ENCODE measurements at places on chromosomes 12 and 14. TPM values are rescaled to one million over a fixed set of nuclear protein-coding genes. Genes with fewer than 3 reads are reported as not detected.

The SLC6A13 gene
- total RNA-seq = not detected

The KLHDC1 gene
- total RNA-seq = 0.96 TPM

The CLMN gene
- 1.1 TPM for total RNA-seq

The PLA2G1B gene
- total RNA-seq = not detected

The RASSF9 gene
- total RNA-seq = not detected

The KLRC2 gene
- total RNA-seq = not detected

The PLEKHD1 gene
- total RNA-seq = 0.12 TPM

GRCh38 chr14:52119030-52119429, 50.2 kb upstream of the NID2 start:
- no peaks in the 10 kb centered on the region for H3K36me3 ChIP-seq
- no peaks in the 10 kb centered on the region for H3K4me1 ChIP-seq
- H3K27me3 ChIP-seq = peaks cover 27% of the 10 kb centered on the region
- H3K4me3 ChIP-seq = no peak overlapping the region

- H3K4me3 ChIP-seq = no peak overlapping the region
- no peak overlapping the region for H3K27ac ChIP-seq
- peaks cover 6% of the 10 kb centered on the region for H3K4me1 ChIP-seq
These were observed 34.2 kb upstream of the PPP1R13B start for GRCh38 chr14:103881268-103882201.

DNA sequence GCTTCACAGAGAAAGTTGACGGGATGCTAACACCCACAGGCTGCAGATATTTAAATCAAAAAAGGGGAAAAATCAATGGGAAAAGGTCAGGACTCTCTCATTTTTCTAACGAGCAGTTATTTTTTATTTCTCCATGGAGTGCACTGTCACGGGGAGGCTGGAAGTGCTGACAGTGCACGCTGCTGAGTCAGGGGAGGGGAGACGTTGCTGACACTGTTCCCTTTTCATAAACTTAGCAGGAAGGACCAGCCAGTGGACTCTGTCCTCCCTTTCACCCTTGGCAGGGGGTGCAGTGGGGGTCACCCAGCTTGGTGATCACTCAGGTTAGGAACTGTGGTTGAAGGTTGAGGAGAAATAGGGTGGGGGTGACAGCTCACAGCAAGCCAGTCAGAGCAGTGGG, 65.6 kb upstream of the FUT8 start:
- H3K4me3 ChIP-seq = peak overlapping the region; percentile 28
- peak overlapping the region; percentile 32 for H3K27ac ChIP-seq
- H3K27me3 ChIP-seq = no peaks in the 10 kb centered on the region
- DNase-seq = no peak
- H3K36me3 ChIP-seq = peaks cover 53% of the 10 kb centered on the region

GRCh38 chr12:10385166-10385613, 4.7 kb downstream of the KLRK1 start:
- H3K36me3 ChIP-seq = no peaks in the 10 kb centered on the region
- DNase-seq = no peak
- H3K27ac ChIP-seq = no peak overlapping the region
- no peak overlapping the region for H3K4me3 ChIP-seq
- no peaks in the 10 kb centered on the region for H3K4me1 ChIP-seq

DNA sequence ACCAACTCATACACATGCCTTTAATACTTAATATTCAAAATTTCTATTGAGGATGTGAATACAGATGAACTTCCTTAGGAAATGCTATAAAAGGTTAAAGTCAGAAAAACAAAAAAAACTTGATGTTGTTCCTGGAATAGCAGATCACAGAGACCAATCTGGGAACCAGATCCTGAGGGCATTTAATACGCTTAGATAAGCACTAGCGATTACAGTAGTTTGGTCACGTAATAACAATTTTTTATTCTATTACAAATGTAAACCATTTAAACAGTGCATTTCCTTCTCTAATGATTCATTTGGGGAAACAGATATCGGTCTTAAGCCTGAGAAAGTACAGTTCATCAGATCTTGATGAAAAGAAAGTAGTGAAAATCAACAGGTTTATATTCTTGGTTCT, 30.8 kb upstream of the ABCC9 start:
- DNase-seq = no peak
- H3K4me3 ChIP-seq = no peak overlapping the region
- H3K27me3 ChIP-seq = peaks cover 7% of the 10 kb centered on the region
- no peak overlapping the region for H3K27ac ChIP-seq

GRCh38 chr14:23573384-23574015, 5.1 kb downstream of the JPH4 start:
- no peak for DNase-seq
- no peak overlapping the region for H3K4me3 ChIP-seq
- H3K4me1 ChIP-seq = peaks cover 25% of the 10 kb centered on the region
- peaks cover 35% of the 10 kb centered on the region for H3K27me3 ChIP-seq
- H3K36me3 ChIP-seq = peaks cover 3% of the 10 kb centered on the region

DNA sequence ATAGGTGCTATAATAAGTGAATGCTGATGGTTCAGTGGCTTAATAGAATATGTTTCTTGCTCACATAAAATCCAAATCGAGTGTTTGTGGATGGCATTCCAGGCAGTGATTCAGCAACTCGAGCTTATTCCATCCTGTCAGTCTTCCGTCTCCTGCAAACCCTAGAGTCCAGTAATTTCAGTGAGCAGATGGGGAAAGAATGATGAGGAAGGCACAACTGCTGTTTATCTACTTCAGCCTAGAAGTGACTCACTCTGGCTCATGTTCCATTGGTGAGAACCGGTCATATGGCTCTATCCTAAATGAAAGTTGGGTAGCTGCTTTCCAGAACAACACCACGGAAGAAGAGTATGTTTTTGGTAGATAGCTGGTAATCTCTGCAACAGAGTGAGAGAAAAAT, 421.8 kb upstream of the PDE3A start:
- H3K4me3 ChIP-seq = no peak overlapping the region
- DNase-seq = no peak
- no peaks in the 10 kb centered on the region for H3K27me3 ChIP-seq
- H3K27ac ChIP-seq = no peak overlapping the region
- no peaks in the 10 kb centered on the region for H3K4me1 ChIP-seq

GRCh38 chr12:40566271-40566670, 126.0 kb upstream of the CNTN1 start:
- H3K4me3 ChIP-seq = no peak overlapping the region
- no peaks in the 10 kb centered on the region for H3K4me1 ChIP-seq
- H3K36me3 ChIP-seq = no peaks in the 10 kb centered on the region
- no peak overlapping the region for H3K27ac ChIP-seq
- no peaks in the 10 kb centered on the region for H3K27me3 ChIP-seq
- DNase-seq = no peak

DNA sequence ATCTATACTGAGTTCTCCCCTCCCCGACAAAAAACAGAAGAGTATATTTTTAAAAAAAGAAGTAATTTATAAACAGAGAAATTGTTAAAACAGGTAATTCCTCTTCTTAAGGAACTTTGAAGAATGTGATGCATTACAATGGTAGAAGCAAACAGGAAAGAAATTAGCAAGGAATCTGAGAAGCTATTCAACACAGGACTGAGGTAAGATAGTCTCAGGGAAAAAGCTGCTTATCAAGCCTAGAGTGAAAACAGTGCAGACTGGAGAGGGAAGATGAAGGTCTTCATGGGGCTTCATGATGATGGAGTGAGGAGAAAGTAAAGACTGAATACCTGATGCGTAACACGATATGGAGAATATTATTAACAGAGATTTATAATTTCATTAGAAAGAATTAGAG, 880.0 kb downstream of the SLC16A7 start:
- H3K4me1 ChIP-seq = no peaks in the 10 kb centered on the region
- no peaks in the 10 kb centered on the region for H3K36me3 ChIP-seq
- no peaks in the 10 kb centered on the region for H3K27me3 ChIP-seq
- no peak for DNase-seq

DNA sequence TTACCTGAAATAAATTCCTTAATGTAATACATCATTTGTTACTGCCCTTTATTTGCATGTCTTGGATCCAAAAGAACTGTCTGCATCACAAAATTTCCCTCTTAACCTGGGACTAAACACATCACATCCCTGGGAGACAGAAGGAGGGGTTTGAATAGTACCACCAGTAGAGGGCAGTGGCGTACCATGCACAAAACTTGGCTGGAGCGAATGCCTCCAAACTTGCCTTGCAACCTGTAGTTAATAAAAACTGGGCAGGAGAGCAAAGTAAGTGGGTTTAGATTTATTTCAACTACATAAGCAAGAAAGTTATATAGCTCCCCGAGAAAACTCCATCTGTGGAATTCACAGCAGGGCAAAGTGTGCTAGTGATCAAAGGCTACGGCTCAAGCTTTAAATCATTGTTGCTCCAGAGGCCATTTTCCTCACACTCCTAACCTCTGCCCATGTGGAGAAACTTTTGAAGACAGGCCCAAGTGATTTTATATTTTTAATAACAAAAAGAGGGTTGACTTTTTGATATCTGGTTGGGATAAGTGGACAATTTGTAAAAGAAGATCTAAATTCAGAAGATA, 1176.7 kb upstream of the SEL1L start:
- H3K27ac ChIP-seq = no peak overlapping the region
- H3K36me3 ChIP-seq = no peaks in the 10 kb centered on the region
- no peaks in the 10 kb centered on the region for H3K4me1 ChIP-seq
- no peak overlapping the region for H3K4me3 ChIP-seq

DNA sequence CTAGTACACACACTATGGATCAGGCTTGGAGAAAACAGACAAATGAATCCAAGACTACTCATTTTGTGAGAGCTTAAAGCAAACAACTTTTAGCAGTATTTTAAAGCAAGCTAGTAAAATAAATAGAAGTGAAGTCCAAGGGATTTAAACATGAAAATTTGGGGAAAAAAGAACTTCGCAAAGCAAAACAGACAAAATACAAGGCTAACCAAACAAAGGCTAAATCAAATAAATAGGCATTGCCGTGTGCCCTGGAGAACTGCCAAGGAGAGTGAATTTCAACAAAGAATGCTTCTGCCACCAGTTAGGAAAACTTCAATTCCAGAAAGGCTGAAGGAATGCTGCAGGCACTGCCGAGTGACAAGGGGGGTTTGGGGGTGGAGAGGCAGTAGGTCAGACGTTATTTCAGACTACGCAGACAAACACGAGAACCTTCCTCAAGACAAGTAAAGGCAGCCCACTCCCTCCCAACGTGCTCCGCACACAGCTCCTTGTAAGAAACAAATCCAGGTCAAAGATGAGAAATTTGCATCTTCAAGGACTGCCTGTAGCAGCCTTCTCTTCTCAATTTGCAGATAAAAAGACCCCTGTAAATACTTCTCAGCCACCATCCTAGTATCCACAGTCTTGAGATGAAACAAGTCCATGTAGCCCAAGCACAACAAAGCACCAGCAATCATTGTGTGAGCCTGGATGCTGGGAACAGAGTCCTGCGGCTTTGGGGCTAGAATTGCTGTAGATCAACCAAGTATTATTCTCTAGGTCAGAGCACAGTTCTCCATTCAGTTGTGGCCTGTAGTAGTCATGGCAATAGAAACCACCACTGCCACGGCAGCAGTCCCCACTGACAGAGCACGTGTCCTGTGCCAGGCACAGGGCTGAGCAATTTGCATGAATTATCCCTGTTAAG, 43.3 kb downstream of the EFCAB11 start:
- H3K27me3 ChIP-seq = peaks cover 28% of the 10 kb centered on the region
- H3K4me1 ChIP-seq = no peaks in the 10 kb centered on the region
- no peaks in the 10 kb centered on the region for H3K36me3 ChIP-seq
- no peak overlapping the region for H3K27ac ChIP-seq
- H3K4me3 ChIP-seq = no peak overlapping the region
- no peak for DNase-seq

- no peaks in the 10 kb centered on the region for H3K36me3 ChIP-seq
- peak; percentile 54 for DNase-seq
- peak within 1 kb of the TSS; percentile 80 for H3K27ac ChIP-seq
These were observed at the start of gene GPR135 for GRCh38 chr14:59465316-59466135. Gene GPR135, minus strand, starts transcription at chr14:59465380. Its CDS starts 154 bp downstream, at chr14:59465226.

DNA sequence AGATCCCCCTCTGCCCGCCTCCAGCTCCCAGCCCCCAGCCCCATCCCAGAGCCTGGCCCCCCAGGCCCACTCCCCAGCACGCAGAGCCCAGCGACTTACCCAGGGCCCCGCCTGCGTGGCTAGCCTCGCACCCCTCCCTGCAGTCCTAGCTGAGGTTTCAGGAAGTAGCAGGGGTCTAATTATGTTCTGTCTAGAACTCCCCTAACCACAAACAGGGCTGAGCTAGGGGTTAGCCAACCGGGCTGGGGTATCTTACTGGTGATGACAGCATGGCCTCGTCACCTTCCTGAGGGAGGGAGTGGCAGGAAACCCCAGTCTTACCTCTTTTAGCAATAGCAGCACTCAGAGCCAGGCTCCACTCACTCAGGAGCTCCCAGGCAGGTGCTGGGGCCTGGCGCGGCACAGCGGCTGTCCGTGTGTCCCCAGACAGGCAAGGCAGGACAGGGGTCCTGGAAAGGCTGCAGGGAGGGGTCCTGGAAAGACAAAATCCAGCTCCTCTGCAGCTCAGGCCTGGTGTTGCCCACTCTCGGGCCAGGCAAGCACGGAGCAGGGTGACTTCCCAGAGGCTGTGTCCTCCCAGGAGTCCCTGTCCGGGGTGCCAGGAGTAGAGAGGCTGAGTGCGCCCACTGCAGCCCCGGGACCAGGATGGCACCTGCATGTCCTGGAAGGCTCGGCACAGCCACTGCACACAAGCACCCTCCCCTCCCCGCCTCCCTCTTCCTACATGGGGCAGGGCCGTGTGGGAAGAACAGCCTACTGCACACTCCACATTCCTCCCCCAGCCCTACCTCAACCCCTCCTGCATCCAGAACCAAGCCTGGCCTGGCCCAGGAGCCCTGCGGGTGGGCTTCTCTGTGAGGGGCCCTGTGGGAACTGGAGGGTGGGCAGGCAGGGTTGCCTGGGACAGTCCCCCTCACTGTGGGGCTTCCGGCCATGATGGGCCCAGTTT, at the start of gene GPR132:
Gene GPR132 (minus strand): TSS at position 151 of the 949 bp plus-strand sequence. CDS start 10,010 bp downstream, outside the sequence.
- H3K36me3 ChIP-seq = peaks cover 10% of the 10 kb centered on the region
- H3K4me1 ChIP-seq = peaks cover 59% of the 10 kb centered on the region
- H3K27me3 ChIP-seq = no peaks in the 10 kb centered on the region

- H3K4me1 ChIP-seq = peaks cover 63% of the 10 kb centered on the region
- H3K27me3 ChIP-seq = no peaks in the 10 kb centered on the region
- peak; percentile 72 for DNase-seq
- peak overlapping the region; percentile 97 for H3K27ac ChIP-seq
These were observed 2.3 kb downstream of the DGLUCY start for GRCh38 chr14:91115986-91116770.

- H3K27ac ChIP-seq = no peak overlapping the region
- no peak for DNase-seq
- H3K4me3 ChIP-seq = no peak overlapping the region
- H3K4me1 ChIP-seq = no peaks in the 10 kb centered on the region
- peaks cover 6% of the 10 kb centered on the region for H3K27me3 ChIP-seq
These were observed 67.6 kb upstream of the CSRP2 start for GRCh38 chr12:76946446-76946845.

GRCh38 chr14:103699901-103700752, 15.1 kb downstream of the XRCC3 start:
- H3K36me3 ChIP-seq = peaks cover 34% of the 10 kb centered on the region
- DNase-seq = no peak
- H3K27ac ChIP-seq = no peak overlapping the region
